Neuronal stem cell (in vitro differentiated cells): ENCODE measurements at places on chromosomes 4 and X.

- no peak overlapping the region for H3K4me3 ChIP-seq
- no peaks in the 10 kb centered on the region for H3K27me3 ChIP-seq
- no peaks in the 10 kb centered on the region for H3K36me3 ChIP-seq
- H3K4me1 ChIP-seq: no peaks in the 10 kb centered on the region
- DNase-seq: no peak
Observed at GRCh38 chrX:92213786-92214185, 434.6 kb downstream of the PCDH11X start.

GRCh38 chr4:61204353-61205060, 4.4 kb downstream of the ADGRL3 start:
- DNase-seq: peak; percentile 63
- H3K4me1 ChIP-seq: peaks cover 17% of the 10 kb centered on the region
- no peaks in the 10 kb centered on the region for H3K36me3 ChIP-seq
- H3K27ac ChIP-seq: no peak overlapping the region
- no peaks in the 10 kb centered on the region for H3K27me3 ChIP-seq

DNA sequence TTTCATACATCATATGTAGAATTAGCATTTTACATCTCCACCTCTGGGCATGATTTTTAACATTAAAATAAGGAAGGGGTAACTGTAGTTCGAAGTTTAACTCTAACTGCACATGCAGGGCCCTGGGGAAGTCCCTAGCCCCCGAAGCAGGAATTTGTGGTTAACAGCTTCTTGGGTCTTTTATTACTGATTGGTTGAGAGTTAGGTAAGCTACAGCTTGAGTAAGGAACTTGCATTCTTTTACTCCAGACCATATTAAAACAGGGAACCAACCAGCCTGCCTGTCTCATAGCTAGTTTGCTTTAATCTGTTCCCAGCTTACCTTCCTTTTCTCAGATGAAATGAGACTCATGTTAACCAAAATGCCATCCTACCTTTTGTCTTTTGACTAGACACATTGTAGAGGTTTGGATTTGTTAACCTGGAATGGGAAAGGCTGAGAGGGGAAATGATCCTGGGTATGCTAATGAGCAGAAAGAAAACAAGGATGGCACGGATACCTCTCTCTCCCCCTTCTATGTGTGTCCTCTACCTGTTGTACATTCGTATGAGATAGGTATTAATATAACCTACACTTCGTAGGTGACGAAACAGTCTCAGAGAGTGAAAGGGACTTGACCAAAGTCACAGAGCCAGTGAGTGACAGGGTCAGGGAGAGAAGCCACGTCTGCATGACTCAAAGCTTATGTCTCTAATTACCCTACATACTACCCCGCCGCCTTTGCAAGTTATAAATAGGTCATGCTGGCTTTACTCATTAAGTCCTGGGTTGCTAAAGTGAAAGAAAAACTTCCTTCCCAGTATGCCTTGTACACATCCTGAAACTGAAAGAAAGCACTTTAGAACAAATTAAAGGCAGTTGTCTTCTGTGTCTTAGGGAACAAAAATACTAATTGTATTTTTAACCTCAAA, 119.5 kb upstream of the AFF2 start:
- no peak for DNase-seq
- H3K36me3 ChIP-seq: no peaks in the 10 kb centered on the region
- H3K4me3 ChIP-seq: no peak overlapping the region
- no peaks in the 10 kb centered on the region for H3K27me3 ChIP-seq

- H3K36me3 ChIP-seq: no peaks in the 10 kb centered on the region
- peaks cover 8% of the 10 kb centered on the region for H3K4me1 ChIP-seq
- no peaks in the 10 kb centered on the region for H3K27me3 ChIP-seq
- H3K27ac ChIP-seq: no peak overlapping the region
Observed at GRCh38 chr4:22483551-22483981, 32.3 kb downstream of the ADGRA3 start.

GRCh38 chr4:114839986-114840385, 241.4 kb downstream of the UGT8 start:
- H3K27ac ChIP-seq: no peak overlapping the region
- H3K27me3 ChIP-seq: no peaks in the 10 kb centered on the region
- H3K36me3 ChIP-seq: no peaks in the 10 kb centered on the region
- H3K4me1 ChIP-seq: no peaks in the 10 kb centered on the region
- no peak overlapping the region for H3K4me3 ChIP-seq

DNA sequence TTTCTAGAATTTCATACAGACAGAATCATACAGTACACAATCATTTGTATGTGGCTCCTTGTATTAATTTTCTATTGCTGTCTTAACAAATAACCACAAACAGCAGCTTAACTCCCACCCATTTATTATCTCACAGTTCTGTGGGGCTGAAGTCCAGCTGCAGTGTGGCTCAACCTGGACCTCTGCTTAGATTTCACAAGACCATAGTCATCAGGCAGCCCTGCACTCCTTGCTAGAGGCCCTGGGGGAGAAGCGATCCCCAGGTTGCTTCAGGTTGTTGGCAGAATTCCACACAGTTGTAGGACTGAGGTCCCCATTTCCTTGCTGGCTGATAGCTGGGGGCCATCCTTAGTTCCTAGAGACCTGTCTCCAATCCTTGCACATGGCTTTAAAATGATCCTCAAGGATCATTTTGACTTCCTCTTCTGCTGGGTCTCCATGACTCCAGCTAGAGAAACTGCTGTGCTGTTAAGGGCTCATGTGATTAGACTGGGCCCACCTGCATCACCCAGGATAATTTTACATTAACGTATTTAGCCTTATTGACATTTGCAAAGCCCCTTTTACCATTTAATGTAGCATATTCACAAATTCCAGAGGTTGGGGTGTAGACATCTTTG, 60.9 kb upstream of the SMAD1 start:
- no peak for DNase-seq
- H3K4me1 ChIP-seq: no peaks in the 10 kb centered on the region
- H3K27ac ChIP-seq: no peak overlapping the region
- H3K4me3 ChIP-seq: no peak overlapping the region
- no peaks in the 10 kb centered on the region for H3K36me3 ChIP-seq

GRCh38 chr4:173517781-173518424, 12.1 kb downstream of the HAND2 start:
- peaks cover 4% of the 10 kb centered on the region for H3K4me1 ChIP-seq
- no peak overlapping the region for H3K4me3 ChIP-seq

- H3K27ac ChIP-seq: no peak overlapping the region
- H3K4me3 ChIP-seq: no peak overlapping the region
- H3K36me3 ChIP-seq: no peaks in the 10 kb centered on the region
- no peaks in the 10 kb centered on the region for H3K4me1 ChIP-seq
Observed at GRCh38 chr4:37524267-37524666, 161.9 kb downstream of the RELL1 start.

DNA sequence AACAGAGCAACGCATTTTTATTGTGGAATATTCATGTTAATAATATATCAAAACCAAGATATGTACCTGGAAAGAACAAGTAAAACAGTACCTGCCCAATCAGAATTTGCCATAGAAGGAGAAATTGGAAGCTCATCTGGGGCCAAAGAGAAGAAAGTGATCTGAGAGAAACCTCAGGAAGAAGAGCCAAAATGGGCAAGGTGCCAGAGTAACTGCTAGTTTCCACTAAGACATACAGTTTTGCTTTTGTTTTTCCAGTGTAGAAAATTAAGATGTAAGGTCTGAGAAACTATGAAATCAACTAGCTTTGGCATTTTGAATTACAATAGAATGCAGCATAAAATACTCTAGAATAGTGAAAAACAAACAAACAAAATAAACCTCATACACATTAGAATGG, 2201.2 kb downstream of the ARAP2 start:
- H3K27me3 ChIP-seq: no peaks in the 10 kb centered on the region
- no peaks in the 10 kb centered on the region for H3K4me1 ChIP-seq
- H3K36me3 ChIP-seq: no peaks in the 10 kb centered on the region
- H3K27ac ChIP-seq: no peak overlapping the region
- H3K4me3 ChIP-seq: no peak overlapping the region

DNA sequence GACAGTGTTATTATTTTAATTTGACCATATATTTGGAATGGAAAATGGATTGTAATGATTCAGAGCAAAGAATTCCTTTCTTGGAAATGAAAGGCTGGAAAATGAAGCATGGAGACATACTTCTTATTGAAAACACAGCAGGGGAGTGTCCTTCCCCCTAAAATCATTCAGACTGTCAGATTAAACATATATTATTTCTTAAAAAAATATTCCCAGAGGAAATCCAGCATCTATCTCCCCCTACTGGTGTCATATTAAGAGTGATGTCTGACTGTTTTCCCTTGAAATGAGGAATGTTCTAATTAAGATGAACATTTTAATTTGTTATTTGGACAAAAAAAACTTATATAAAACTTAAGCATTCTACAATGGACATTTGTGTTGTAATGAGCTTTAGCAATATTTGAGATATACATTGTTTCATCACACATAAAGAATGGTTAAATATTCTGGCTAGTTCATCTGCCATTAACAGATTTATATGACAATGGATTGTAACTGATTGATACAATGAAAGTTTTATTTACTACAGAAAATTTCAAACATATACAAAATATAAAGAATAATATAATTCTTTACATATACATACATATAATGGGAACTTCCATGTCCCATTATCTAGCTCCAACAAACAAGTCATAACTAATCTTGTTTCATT, 264.6 kb downstream of the SPRY1 start:
- H3K27me3 ChIP-seq: no peaks in the 10 kb centered on the region
- H3K27ac ChIP-seq: no peak overlapping the region
- no peak for DNase-seq
- H3K36me3 ChIP-seq: no peaks in the 10 kb centered on the region
- no peaks in the 10 kb centered on the region for H3K4me1 ChIP-seq
- no peak overlapping the region for H3K4me3 ChIP-seq

GRCh38 chrX:97682991-97683840, 799.5 kb downstream of the RPA4 start:
- H3K4me3 ChIP-seq: no peak overlapping the region
- H3K27ac ChIP-seq: no peak overlapping the region
- DNase-seq: no peak

DNA sequence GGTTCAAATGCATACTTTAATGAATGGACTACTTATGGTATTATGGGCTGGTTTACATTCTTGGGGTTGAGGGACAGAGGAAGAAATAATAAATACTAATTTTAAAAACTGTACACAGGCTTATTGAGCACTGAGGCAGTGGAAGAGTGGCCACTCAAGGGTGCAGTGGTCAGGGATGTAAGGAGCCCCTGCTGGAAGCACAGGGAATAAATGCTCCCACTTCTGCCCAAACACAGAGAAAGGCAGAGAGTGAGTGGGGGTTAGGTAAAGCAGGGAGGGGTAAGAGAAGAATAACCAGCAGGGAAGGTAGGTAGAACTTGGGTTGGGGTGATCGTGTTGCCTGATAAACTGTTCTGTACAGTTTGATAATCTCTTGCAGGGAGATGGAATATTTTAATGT, 60.0 kb downstream of the GAB1 start:
- H3K27me3 ChIP-seq: no peaks in the 10 kb centered on the region
- H3K4me3 ChIP-seq: no peak overlapping the region
- H3K4me1 ChIP-seq: no peaks in the 10 kb centered on the region
- H3K27ac ChIP-seq: no peak overlapping the region
- DNase-seq: no peak

- peaks cover 4% of the 10 kb centered on the region for H3K36me3 ChIP-seq
- no peak overlapping the region for H3K27ac ChIP-seq
- no peaks in the 10 kb centered on the region for H3K4me1 ChIP-seq
- no peak for DNase-seq
- no peaks in the 10 kb centered on the region for H3K27me3 ChIP-seq
Observed at GRCh38 chr4:99043346-99043745, 45.2 kb downstream of the ADH5 start.

DNA sequence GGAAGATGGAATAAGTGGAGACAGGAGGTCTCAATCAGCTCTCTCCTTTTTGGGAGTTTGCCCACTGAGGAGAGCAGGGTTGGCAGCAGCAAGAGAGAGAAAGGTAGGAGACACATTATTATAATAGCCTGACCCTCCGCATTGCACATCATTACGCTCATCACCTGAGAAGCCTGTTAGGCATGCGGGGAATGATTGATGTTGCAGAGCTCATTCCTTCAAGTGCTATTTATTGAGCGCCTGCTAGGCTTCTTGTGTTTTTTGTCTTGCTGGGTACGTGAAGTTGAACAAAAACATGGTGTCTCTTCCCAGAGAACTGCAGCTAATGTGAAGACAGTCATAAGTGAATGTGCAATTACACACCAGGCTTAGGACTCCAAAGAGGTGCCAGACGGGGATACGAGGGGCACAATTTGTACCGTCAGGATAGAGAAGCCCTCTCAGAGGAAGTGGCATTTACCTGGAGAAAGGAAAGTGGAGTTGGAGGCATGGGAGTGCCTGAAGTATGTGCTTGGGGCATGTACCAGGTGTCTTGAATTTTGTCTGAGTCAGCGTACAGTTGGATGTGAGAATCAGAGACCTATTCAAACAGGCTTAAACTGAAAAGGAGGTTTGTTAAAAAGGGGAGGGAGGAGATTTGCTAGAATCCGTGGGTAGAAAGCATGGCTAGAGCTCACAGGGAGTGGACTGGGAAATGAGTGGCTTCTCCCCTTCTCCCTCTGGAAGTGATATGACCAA, 90.2 kb upstream of the SOD3 start:
- H3K27ac ChIP-seq: no peak overlapping the region
- peaks cover 2% of the 10 kb centered on the region for H3K27me3 ChIP-seq
- H3K4me1 ChIP-seq: peaks cover 11% of the 10 kb centered on the region
- H3K36me3 ChIP-seq: no peaks in the 10 kb centered on the region
- no peak for DNase-seq

- no peaks in the 10 kb centered on the region for H3K36me3 ChIP-seq
- no peak overlapping the region for H3K4me3 ChIP-seq
- no peaks in the 10 kb centered on the region for H3K4me1 ChIP-seq
- H3K27ac ChIP-seq: no peak overlapping the region
- no peak for DNase-seq
- H3K27me3 ChIP-seq: no peaks in the 10 kb centered on the region
Observed at GRCh38 chrX:18871970-18872369, 111.9 kb downstream of the PHKA2 start.

- no peaks in the 10 kb centered on the region for H3K27me3 ChIP-seq
- DNase-seq: no peak
- no peak overlapping the region for H3K4me3 ChIP-seq
- H3K36me3 ChIP-seq: no peaks in the 10 kb centered on the region
- no peak overlapping the region for H3K27ac ChIP-seq
Observed at GRCh38 chr4:56767567-56767966, 53.9 kb downstream of the SPINK2 start.

GRCh38 chr4:5340991-5341451, 289.7 kb downstream of the STK32B start:
- no peak overlapping the region for H3K27ac ChIP-seq
- no peaks in the 10 kb centered on the region for H3K27me3 ChIP-seq
- no peak overlapping the region for H3K4me3 ChIP-seq
- no peak for DNase-seq
- H3K36me3 ChIP-seq: no peaks in the 10 kb centered on the region

- no peak overlapping the region for H3K27ac ChIP-seq
- H3K27me3 ChIP-seq: no peaks in the 10 kb centered on the region
- H3K36me3 ChIP-seq: no peaks in the 10 kb centered on the region
- DNase-seq: no peak
- H3K4me1 ChIP-seq: no peaks in the 10 kb centered on the region
- no peak overlapping the region for H3K4me3 ChIP-seq
Observed at GRCh38 chr4:96649536-96649935, 809.6 kb downstream of the PDHA2 start.
